NCI-H510A treated with DMSO at 0.1 percent for 48 hours (cell line): ENCODE measurements at places on chromosomes 6 and 20.

GRCh38 chr20:64058536-64058935, 4.5 kb upstream of the TCEA2 start:
- no peak for DNase-seq

GRCh38 chr20:54293526-54293925, 85.6 kb downstream of the PFDN4 start:
- DNase-seq = no peak

- no peak for DNase-seq
Observed at GRCh38 chr6:63844287-63844686, 208.7 kb downstream of the PHF3 start.

DNA sequence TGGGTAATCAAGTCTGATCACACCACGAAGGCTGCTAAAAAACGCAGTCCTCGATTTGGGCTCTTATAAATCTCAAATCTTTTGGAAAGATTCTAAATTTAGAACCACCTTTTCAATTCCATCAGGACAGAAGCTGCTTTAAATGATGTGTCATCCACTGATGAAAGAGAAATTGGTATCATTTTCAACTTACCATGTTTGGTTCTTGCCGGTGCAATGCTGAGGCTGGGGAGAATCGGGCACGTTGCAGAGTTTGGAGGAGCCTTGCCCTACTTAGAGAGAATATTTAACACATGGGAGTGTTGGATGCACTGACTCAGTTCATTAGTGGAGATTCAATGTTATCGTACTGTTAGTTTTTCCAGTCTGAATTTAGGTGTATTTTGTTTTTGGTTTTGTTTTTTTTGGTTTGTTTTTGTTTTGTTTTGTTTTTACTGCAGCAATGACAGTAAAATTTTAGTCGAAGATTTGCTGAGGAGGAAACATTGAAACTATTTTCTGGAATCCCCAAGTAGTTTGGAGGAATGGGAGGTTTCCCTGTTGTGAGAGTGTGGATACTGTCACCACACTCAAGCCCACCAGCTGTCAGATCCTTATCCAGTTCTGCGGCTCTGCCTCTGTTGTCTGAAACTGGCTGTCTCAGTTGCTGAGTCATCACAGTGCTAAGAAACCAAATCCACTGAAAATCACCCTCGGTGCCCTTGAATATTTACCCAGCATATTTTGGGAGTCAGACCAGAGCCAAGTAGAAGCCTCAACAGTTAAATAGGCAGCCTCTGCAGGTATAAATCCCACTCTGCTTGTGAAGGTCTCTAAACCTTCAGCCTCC, 497.0 kb downstream of the BTBD3 start:
- DNase-seq = no peak

DNA sequence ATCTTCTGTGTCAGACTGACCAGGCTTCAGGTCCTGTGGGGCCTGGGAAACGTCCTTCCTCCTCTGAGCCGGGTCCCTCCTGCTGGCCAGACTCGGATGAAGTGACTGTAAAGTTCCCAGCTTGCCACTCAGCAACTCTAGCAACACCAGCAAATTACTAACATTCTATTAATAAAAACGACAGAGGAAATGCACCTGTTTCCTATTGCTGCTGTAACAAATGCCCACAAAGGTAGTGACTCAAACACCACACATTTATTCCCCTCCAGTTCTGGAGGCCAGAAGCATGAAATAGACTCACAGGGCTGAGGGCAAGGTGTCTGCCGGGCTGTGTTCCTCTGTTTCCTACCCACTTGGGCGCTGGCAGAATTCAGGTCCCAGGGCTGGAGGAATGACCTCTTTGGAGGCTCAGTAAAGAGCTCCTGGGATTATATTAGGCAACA, 48.8 kb downstream of the CTCFL start:
- DNase-seq = no peak

GRCh38 chr6:4635666-4636065, 140.5 kb upstream of the CDYL start:
- DNase-seq = no peak
